ENCODE measurements at places on chromosomes 4 and X.
A peak's percentile ranks its signal among the peaks of the same experiment; 100 is the strongest.

- no peak for DNase-seq
Observed at GRCh38 chrX:120137439-120137838, 21.0 kb upstream of the RHOXF2 start.

DNA sequence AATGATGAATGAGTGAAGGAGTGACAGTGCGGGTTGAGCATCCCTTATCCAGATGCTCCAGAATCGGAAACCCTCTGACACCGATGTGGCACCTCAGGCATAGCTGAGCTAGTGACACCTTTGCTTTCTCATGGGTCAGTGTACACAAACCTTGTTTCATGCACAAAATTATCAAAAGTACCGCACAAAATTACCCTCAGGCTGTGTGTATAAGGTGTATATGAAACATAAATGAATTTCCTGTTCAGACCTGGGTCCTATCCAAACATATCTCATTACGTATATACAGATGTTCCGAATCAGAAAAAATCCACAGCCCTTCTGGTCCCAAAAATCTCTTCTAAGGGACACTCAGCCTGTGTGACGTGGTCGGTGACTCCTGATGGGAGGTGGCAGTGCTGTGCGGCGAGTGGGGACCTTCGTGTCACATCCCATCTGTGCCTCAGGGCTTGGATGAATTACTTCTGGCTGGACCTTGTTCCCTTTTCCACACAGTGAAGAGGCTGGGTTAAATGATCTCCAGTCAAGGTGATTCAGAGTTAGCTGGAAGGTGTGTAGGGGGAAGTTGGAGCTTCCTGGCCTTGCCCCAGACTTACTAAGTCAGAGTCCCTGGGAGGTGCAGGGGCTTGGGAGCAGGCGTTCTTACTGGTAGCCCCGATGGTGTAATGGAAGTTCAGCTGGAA, 18.8 kb downstream of the RGS12 start:
- no peak for DNase-seq

DNA sequence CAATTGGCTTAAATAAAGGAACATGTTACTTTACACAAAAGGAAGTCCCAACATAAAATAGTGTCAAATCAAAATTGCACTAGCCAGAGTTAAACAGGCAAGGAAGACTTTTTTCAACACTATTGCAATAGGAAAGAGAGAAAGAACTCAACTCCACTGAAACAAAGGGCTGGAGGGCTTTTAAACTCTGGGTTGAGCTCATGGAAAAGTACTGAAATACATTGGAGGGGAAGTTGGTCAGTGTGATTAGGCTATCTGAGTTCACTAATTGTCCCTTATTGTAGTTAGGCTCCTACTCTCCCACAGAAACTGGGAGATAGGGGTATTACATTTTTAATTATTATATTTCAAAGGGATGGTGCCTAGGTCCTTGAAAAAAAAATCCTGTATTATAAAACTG, 491.2 kb upstream of the LCORL start:
- DNase-seq: no peak

GRCh38 chr4:140071806-140072205, 82.2 kb downstream of the MAML3 start:
- DNase-seq: peak; percentile 53

- no peak for DNase-seq
Observed at GRCh38 chrX:16838202-16839066, 31.7 kb downstream of the RBBP7 start.

GRCh38 chr4:114361249-114361648, 237.4 kb upstream of the UGT8 start:
- no peak for DNase-seq

DNA sequence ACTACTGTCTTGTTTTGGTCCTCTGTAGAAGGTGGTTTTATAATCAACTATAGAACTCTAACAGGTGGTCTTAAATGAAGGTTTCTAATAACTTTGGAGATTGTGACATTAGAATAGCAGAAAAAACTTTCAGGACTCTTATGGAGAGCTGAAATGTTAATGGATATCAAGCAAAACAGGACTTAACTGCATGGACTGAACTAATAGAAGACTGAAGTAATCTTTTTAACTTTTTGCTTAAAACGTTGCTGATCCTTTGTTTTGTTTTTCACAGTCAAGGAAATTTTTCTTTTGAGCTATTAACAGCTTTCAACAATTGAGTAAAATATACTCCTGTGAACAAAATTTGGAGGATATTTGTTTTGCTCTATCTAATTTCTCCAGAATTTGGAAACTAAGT, 17.2 kb downstream of the NXT2 start:
- no peak for DNase-seq

DNA sequence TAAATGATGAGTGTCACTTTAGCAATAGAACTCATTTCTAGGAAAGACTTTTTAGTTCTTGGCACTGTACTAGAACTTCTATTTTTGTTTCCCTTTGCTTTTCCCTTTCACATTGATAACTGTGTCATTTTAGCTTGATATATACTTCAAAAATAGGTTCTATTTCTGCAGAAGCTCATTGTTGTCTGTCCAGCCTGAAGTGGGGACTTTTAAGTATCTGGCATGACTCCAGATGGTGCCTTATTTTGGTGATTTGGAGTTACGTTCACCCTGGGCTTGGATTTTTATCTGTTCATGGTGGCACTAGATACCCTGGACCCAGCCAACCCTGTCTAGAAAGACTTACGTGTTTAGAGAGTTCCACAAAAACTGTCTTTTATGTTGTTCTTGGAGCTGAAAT, 3.4 kb downstream of the ABHD18 start:
- DNase-seq: no peak

DNA sequence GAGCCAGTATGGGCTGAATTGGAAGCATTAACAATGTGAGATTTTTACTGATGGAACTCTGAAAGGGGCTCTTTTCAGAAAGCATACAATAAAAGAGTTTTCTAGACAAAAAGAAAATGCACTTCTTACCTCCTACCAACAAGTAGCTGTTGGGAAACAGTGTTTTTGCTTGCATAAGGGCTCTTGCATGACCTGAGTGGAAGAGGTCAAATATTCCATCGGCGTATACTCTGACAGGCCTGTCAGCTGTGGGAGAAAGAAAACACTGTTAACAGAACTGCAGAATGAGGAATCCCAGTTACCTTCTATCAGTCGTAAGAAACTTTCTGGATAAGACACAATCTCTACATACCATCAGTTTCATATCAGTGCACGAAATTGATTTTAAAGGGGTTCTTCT, 39.5 kb downstream of the PCYT1B start:
- no peak for DNase-seq

GRCh38 chr4:33381816-33382215, 2661.6 kb downstream of the PCDH7 start:
- no peak for DNase-seq

DNA sequence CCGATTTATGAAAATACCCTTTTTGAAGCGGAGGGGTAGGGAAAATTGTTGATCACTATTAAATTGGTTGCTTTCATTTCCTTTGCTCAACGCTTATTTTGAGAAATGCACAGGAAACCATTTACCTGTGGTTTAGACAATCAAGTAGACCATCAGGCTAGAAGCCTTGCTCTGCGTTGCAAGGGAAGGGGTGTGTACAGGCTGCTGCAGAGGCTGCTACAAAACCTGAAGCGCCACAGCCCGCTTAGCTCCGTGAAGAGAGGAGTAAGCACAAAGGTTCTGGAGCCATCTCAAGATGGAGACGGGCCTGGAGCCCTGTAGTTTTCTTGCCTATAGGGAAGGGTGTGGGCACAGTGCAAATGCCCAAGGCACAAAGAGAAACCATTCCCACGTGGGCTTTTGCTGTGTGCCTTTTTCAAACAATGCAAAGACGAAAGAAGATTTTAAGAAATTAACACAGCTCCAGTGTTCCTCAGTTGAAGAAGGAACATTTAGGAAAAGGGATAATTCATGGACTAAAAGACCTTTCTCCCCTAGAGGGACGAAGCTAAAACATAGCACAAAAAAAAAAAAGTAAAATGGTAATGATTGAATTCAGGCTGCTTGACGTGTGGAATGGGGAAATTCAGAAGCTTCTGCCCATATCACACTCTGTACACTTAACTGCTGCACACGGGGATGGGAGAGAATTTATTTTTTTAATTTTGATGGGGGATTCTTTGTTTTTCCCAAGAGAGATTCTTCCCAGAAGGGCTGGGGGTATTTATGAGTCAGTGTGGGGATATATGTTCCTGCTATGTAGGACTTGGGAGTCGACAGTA, 3.5 kb downstream of the TMSB4X start:
- peak; percentile 66 for DNase-seq

GRCh38 chr4:168651864-168652263, 155.0 kb downstream of the PALLD start:
- no peak for DNase-seq

- DNase-seq: no peak
Observed at GRCh38 chrX:45847961-45848360, 647.3 kb upstream of the DIPK2B start.

GRCh38 chrX:118965395-118965794, 9.0 kb upstream of the LONRF3 start:
- DNase-seq: no peak

DNA sequence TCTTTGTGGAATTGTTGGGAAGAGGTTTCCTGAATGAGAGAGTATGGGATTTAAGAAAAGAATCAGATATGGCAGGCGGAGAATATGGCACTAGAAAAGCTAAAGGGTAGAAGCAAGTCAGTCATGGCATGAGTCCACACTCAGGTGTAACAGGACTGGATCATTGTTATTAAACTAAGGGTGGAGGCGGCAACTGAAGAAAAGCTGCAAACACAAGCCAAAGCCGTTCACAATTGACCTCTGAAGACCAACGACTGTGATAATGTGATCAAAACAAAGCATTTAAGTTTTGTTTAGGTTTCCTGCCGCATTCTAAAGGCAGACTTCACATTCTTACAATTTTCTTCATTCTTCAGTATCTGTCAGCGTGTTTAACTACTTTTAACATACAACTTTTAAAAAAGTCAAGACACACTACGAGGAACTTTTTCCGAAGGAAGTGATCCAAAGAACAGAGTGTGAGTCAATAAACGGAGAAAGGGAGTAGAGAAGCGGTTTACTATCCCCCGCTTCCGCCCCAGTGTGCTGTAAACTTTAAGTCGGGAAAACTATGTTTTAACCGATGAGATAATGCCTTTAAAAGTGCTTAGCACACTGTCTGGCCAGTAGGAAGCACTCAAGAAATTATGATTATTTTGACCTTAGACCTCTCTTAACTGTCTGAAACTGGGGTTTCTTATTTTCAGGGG, 909 bp upstream of the SLAIN2 start:
- peak; percentile 25 for DNase-seq

DNA sequence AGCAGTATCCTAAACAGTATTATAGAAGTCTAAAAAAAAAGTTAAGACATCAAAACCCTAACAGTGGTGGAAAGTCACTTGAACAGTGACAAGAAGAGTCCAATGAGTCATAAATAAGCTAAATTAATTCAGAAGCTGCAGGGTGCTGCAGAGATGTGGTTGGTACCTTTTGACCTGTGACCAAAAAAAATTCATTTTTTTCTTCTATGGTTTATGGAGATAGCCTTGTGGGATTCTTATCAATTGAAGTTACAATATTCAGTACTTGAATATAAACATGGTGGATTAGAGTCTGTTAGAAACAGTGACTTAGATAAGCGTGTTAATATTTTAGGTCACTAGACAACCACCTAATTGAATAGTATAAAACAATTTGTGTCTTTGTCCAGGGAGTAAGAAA, 35.4 kb downstream of the CCSER1 start:
- no peak for DNase-seq

- DNase-seq: no peak
Observed at GRCh38 chrX:10352536-10352935, 195.8 kb downstream of the CLCN4 start.

- DNase-seq: no peak
Observed at GRCh38 chrX:40617566-40617965, 5.7 kb upstream of the MPC1L start.

DNA sequence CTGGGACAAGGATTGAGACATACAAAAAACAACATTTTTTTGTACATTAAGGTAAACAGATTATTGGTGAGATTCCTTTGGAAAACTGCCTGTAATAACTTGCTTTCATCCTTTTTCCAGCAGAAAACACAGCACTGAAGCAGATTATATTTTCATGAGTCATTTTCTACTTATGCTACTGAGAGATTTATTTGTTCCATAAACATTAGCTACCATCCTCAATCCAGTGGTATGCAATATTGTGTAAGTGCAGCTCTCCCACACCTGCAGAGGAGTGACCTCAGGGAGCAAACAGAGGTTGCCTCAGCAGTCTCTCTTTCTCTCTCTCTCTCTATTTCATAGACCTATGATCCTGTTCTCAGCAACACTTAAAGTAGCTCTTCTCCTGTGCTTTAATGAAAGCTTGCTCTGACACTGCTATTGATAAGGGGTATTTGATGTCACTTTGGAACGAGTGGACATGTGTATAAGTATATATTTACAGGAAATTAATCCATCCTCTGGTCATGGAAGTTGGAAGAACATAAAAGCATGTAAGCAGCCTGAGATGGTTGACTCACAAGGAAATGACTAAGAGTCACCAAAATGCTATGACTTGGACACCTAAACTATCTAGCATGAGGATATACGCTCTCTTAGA, 163.7 kb upstream of the SPANXC start:
- DNase-seq: no peak

DNA sequence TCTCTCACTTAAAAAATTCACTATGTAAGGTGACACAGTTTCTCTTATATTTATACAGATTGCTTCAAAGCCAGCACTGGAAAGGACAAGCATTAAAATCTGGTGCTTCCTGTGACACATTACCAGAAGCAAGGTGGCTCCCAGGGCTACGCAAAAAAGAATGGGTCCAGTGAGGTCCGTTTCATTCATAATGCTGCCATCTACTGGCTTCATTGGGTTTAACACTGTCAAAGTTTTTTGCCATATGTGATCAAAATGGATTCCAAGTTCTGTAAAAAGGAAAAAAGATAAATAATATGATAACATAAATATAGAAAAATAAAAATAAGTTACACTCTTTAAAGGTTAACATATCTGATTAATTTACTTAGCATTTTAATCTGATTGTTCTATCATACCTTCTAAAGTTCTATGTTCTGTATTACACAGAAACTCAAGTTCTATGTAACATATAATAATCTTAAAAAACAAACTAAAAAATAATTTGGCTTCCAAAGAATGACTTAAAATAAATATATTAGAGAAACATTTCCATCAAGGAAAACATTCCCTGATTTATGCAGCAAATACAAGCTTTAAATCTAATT, 22.1 kb downstream of the YIPF7 start:
- DNase-seq: no peak

- DNase-seq: no peak
Observed at GRCh38 chr4:39614487-39615162, 24.0 kb downstream of the SMIM14 start.

DNA sequence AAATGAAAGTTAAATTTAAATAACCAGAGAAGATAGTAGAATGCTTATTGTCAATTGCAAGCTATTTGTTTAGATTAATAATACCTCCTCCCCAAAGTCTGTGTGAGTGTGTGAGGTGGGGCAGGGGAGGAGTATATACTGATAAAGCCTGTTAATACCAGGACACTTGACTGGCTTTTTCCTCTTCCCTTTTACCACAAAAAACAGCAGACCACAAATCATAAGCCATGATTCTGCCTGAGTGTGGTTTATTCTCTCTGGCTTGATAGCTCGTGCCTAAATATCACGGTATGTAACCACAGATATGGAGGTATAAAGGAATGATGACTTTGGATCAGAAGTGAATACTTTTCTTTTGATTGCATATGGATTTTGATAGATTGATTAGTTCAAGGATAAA, 21.9 kb upstream of the SCRG1 start:
- no peak for DNase-seq

- DNase-seq: no peak
Observed at GRCh38 chrX:136291824-136292223, 8.9 kb upstream of the ADGRG4 start.
